Purkinje cell (primary cell): ENCODE measurements at places on chromosomes 6 and 20. TPM values are rescaled to one million over a fixed set of nuclear protein-coding genes. Genes with fewer than 3 reads are reported as not detected.

MYT1 gene
- 0.75 and 2.0 TPM in 2 replicates for polyA plus RNA-seq

SAPCD1 gene
- not detected in 2 replicates for polyA plus RNA-seq

OR2H2 gene
- 12.3 and 14.3 TPM in 2 replicates for polyA plus RNA-seq

SLC17A3 gene
- not detected in 2 replicates for polyA plus RNA-seq

SNAI1 gene
- polyA plus RNA-seq = 0.34 TPM in 1 of 2 replicates, not detected in the other

POM121L2 gene
- not detected in 2 replicates for polyA plus RNA-seq

LY6G6F gene
- not detected in 2 replicates for polyA plus RNA-seq

NMBR gene
- polyA plus RNA-seq = 1.1 TPM in 1 of 2 replicates, not detected in the other

ZSCAN26 gene
- polyA plus RNA-seq = 18.7 and 19.7 TPM in 2 replicates

ALDH8A1 gene
- 1.2 and 2.2 TPM in 2 replicates for polyA plus RNA-seq

ARMH2 gene
- polyA plus RNA-seq = not detected in 2 replicates
